ENCODE measurements at places on chromosomes 12 and 14.

GRCh38 chr12:130521375-130522124 lies 183.9 kb downstream of the PIWIL1 start:
- no peak for DNase-seq

DNA sequence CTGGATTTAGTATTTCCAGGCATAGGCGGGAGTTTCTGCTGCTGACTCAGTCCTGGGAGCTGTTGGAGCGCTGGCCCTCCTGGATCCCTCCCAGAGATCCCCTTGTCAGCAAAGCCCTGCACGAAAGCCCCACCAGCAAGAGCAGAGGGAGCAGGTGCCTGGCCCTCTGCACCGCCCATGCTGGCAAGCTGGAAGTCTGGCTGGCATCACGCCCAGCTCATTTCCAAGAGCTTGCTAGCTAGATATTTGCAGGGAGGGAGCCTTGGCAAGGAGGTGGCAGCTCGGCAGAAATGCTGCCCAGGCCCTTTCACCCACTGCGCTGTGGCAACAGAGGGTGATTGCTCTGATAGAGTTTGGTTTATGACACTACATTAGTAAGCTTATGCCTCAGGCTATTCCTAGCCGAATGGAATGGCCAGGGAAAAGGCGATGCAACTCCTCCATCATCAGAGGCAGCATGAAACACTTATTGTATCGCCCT lies 193.9 kb downstream of the EMP1 start:
- DNase-seq, result peak; percentile 96

DNA sequence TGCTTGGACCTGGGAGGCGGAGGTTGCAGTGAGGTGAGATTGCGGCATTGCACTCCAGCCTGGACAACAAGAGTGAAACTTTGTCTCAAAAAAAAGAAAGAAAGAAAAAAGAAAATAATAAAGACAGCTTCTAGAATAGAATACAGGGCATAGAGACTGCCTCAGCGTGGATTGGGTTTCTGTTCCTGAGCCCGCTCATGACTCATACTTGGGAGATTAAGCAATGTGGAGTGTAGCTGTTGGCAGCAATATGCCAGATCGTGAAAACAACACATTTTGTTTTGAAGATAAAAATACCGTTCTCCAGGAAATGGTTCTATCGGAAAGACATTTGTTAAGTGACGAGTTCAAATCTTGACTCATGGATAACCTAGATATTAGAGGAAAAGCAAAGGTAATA lies 67.2 kb downstream of the GLT1D1 start:
- no peak for DNase-seq

DNA sequence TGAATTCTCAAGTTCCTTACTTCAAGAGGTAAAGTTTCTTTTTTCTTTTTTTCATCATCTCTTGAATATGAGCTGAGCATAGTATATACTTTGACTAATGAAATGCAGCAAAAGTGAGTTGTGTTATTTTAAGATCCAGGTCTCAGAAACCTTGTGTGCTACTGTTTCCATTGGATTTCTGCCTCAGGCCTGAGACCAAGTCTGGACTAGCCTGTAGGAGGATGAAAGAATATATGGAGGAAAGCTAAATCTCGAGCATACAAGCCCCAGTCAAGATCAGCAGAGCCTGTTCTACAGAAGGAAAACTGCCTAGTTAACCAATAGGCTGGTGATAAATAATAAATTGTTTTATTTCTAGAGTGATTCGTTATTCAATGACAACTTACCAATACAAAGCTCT lies 652.5 kb downstream of the C12orf50 start:
- no peak for DNase-seq

GRCh38 chr14:98325761-98326160 lies 946.2 kb downstream of the BCL11B start:
- no peak for DNase-seq

GRCh38 chr12:41123871-41124270 lies 64.2 kb upstream of the PDZRN4 start:
- DNase-seq, result no peak

- DNase-seq, result no peak
Observed at GRCh38 chr14:105026033-105026785, 5.3 kb upstream of the CDCA4 start.

DNA sequence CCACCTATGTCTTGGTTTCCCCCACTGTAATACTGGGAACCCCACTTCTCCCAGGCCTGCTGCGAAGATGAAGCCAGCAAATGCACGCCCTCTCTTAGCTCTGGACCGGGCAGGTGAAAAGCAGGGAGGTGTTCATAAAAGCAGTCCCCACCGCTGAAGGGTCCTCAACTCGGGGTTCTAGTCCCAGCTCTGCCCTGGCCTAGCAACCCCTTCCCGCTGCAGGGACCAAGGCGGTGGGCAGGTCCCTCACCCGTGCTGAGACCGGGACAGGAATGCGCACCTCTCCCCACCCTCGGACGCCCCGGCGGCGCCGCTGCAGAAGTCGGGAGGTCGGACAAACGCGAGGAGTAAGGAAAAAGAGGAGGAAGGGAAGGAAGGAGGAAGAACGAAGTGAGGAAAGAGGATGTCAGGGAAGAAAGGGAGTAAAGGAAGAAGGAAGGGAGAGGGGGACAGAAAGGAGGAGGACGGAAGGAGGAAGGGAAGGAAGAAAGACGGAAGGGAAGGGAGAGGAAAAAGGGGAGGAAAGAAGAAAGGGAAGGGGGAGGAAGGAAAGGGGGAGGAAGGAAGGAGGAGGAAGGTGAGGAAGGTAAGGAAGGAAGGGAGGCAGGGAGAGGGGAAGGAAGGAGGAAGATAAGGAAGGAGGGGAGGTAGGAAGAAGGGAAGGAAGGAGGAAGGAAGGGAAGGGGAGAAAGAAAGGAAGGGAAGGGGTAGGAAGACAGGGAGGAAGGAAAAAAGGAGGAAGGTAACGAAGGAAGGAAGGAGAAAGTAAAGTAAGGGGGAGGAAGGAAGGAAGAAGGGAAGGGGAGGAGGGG lies 701 bp downstream of the SPRING1 start:
- DNase-seq, result peak; percentile 8

- DNase-seq, result no peak
Observed at GRCh38 chr12:46574847-46575246, 202.3 kb upstream of the SLC38A2 start.

- DNase-seq, result no peak
Observed at GRCh38 chr12:63319936-63320633, 169.1 kb upstream of the AVPR1A start.

DNA sequence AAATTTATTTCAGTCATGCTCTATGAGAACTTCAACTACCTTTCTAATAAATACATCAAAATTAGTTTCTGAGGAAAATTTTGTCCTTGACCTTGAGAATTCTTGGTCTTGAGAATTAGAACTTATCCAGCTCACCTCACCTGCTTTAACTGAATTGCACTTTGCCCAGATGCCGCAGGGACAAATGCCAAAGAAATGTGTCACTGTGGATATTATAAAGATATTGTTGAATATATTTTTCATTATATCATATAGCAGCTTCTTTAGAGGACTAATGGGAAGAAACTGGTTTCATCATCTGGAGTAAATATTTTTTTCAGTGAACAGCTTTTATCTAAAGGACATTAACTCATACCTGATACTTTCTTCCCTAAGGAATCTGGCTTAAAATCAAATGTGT lies 54.1 kb downstream of the LRP6 start:
- no peak for DNase-seq

DNA sequence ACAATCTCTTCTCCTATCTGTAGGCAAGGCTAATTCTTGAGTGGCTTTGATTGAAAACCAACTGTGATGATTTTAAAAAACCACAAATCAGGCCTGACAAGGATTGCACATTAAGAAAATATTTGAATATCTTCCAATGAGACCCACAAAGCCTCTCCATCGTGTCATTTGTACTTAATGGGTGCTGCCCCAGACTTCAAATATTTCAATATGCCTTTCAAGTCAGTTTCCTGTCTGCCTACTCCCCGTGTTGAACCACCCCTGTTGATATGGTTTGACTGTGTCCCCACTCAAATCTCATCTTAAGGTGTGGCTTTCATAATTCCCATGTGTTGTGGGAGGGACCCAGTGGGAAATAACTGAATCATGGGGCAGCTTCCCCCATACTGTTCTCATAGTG lies 159.7 kb upstream of the EGLN3 start:
- no peak for DNase-seq

DNA sequence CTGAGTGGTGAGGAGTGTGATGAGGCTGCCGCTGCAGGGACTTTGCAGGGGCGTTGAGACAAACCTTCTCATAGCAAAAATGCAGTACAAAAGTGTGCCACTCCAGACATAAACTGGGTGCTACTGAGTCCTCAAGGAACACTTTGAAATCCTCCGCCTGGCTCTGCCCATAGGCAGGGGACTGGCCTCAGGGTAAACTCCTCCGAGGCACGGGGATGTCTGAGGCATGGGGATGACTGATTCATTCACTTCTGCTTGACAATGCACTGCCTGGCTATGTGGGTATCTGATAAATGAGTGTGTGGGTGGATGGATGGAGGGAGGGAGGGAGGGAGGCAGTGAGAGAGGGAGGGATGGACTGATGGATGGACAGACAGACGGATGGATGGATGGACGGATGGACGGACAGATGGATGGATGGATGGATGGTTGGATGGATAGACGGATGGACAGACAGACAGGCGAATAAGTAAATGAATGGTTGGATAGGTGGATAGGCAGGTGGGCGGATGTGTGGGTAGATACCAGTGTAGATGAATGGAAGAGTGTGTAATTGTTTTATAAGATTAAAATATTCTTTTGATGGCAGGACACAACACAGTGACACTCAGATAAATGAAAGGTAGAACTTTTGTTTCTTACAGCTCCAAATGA lies 2.1 kb upstream of the BDKRB2 start:
- no peak for DNase-seq

- no peak for DNase-seq
Observed at GRCh38 chr12:93351726-93352125, 26.0 kb upstream of the NUDT4 start.

GRCh38 chr12:51199366-51199945 lies 18.4 kb downstream of the POU6F1 start:
- DNase-seq, result no peak

DNA sequence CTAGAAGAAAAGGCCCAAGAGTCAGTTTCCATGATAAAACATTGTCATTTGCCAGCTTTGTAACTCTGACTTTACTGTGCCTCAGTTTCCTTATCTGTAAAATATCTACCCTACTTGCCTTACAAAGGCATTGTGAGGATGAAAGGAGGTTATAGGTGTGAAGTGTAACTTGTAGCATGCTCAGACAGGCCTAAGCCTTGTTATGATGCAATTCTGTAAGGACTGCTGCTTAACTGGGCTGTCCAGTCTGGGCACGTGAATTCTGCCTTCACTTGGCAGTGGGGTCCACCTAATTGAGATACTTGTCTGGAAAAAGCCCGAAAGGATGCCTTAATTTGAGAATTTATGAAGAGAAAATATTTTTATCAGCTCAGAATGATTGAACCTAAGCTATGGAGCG lies 114.5 kb upstream of the DYRK2 start:
- no peak for DNase-seq

- DNase-seq, result no peak
Observed at GRCh38 chr14:61266891-61267740, 14.0 kb downstream of the TMEM30B start.

DNA sequence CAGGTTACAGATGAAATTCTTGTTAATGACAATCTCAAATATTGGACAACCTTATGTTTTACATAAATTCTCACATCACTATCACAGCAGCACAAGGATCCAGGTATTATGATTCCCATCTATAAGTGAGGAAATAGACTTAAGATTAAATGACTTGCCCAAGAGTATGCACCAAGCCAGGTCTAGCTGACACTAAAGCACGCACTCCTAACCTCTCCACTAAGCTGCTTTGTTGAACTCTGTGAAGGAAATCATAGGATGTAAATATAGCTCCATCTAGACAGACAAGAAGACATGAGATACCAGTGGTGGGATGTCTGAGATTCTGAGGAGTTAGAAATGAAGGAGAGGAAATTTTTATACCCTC lies 87.9 kb downstream of the PHLDA1 start:
- DNase-seq, result no peak

DNA sequence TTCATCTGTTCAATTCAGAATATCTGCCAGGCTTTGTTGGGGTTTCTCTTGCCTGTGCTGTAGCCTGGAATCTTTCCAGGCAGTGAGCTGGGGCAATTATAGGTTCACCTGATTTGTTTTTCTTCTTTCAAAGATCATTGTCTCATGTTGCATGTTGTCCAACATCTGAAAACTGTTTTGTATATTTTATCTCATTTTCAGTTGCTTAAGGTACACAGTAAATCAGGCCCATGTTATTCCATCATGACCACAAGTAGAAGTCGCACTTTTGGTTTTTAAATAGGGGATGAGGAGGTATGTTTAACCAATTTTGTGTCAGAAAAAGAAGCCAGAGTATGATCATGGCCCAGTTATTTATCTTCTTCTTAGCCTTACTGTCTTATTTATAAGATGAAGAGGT lies 24.9 kb upstream of the FUT8 start:
- DNase-seq, result no peak

- DNase-seq, result no peak
Observed at GRCh38 chr12:75642226-75642625, 130.8 kb upstream of the KRR1 start.

GRCh38 chr12:71548893-71549292 lies 109.3 kb downstream of the LGR5 start:
- DNase-seq, result no peak

DNA sequence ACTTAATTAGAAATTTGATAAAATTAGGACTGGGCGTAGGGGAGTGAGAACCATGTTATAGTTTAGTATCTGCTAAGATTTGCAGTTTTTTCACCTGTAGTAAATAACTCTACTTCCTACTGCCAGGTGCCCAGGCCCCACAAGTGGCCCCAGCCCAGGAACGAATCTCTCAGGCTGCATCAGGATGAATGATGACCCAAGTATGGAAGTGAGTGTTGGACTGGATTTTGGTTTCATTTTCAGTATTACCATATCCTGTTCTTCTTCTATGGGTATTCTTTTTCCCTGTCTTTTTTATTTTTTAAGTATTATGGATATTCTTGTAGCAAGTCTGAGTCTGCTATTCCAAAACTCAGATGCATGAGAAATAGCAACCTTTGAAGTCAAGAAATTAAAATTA lies 120.3 kb upstream of the BCAT1 start:
- no peak for DNase-seq

GRCh38 chr12:11701433-11701832 lies 52.0 kb downstream of the ETV6 start:
- no peak for DNase-seq

DNA sequence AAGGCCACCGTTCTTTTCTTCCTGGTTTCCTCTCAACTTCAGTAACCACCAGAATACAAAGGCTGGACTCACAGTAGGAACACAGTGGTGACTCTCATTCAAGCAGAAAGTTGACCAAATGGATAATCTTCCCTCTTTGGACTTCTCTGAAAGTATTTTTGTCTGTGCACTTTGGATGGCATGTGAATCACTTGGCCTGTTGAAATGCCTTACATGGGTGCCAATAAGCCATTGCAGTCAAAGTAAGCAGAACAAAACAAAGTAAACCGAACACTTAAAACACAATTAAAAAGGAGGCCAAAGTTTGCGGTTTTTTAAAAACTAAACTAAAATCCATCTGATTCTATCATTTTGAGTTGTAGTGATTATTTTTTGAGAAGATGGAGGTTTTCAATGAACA lies 370.1 kb upstream of the DDHD1 start:
- DNase-seq, result no peak

All from G401 (cell line).